ENCODE measurements at places on chromosomes 6 and 20.

DNA sequence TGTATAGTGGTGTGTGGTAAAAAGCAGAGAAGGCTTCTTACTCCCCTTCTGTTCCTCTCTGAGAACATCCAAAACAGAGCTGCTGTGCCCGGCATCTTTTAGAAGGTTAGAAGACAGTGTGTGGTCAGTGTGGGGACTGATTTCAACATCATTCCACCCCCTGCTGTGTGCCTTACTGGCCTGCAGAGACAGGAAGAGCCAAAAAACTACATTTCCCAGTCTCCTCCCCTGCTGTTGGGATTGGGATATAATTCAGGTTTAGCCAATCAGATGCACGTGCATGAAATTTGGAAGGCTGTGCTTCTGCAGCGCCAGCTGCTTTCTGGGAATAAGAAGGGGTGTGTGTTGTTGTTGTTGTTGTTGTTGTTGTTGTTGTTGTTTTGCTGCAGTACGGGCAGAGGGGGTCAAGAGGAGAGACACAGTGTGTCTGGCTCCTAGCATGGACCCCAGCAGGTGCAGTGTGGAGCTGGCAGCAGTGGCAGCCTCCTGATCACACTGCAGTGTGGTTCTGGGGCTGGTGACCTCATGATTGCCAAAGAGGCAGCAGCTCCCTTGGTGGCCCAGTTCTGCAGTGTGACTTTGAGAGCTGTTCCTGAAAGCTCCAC is 74.7 kb downstream of the MRPL14 start:
- DNase-seq = no peak

GRCh38 chr6:53250176-53251032 is 98.3 kb downstream of the ELOVL5 start:
- no peak for DNase-seq

GRCh38 chr20:57350081-57350710 is 859 bp upstream of the RAE1 start:
- no peak for DNase-seq

GRCh38 chr20:62697468-62697912 is 11.1 kb upstream of the NTSR1 start:
- no peak for DNase-seq
